ENCODE measurements at places on chromosomes 5 and 9.
A peak's percentile ranks its signal among the peaks of the same experiment; 100 is the strongest.

DNA sequence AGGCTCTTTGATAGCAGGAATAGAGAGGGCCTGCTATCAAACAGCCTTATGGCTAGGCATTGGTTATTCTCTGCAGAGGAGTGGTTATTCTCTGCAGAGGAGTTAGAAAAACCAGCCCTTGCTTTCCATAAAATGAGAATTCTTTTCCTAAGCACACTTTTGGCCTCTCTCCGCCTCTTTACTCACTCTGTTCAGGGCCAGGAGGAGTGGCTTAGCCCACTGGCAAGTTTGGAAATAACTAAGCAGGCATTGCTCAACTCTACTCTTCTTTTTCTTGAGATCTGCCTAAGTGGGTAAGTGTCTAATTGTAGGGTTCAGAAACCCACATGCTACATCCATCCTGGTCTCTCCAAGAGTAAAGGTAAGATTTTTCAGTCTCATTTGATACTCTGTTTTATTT is 341.7 kb downstream of the KIAA0825 start:
- no peak overlapping the region for H3K4me3 ChIP-seq
- no peaks in the 10 kb centered on the region for H3K4me1 ChIP-seq
- no peak for DNase-seq
- H3K27me3 ChIP-seq, result no peaks in the 10 kb centered on the region
- no peak overlapping the region for H3K27ac ChIP-seq

DNA sequence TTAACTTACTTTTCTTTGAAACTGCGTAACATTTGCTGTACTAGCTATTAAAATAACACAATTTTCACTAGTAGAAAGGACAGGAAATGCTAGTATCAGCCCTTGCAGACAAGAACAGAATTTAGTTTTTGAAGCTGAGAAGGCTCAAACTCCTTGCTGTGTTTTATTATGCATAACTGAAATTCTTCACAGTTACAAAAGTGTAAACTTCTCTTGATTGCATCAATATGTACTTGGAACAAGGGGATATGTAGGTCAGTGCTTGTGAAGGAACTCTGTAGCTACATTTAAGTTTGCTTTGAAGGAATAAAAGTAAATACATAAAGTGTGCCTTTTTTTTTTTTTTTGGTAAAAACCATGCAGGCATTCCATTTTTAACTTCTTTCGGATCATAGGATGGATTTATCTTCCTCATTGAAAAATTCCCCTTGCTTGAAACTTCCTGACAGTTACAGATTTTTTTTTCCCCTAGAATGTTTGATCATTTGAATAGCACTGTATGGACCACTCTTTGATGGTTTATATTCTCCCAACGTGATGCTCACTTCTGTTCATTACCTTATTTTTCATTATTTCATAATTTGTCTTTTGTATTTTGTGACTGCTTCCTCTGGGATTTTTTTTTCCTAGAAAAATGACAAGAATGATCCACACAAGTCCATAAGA is 94.9 kb upstream of the DAB2 start:
- no peaks in the 10 kb centered on the region for H3K36me3 ChIP-seq
- H3K27me3 ChIP-seq, result peaks cover 4% of the 10 kb centered on the region
- H3K4me3 ChIP-seq, result no peak overlapping the region
- no peak for DNase-seq
- no peaks in the 10 kb centered on the region for H3K4me1 ChIP-seq

DNA sequence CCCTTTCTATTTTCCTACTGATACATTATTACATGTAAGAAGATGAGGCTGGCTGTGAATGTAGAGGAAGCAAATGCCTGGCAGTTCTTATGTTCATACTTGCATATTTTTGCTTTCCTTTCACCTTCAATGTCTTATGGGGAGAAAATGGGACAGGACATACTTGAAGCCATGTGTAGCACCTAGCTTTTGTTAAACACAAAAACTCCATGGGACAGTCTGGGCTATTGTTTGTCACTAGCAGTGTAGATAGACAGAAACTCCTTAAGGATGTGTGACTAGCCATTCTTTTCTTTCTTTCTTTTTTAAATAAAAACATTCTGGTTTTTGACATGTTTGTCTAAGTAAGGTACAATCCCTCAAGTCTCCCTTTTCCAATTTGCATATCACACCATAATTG is 122.7 kb downstream of the ARL15 start:
- H3K4me1 ChIP-seq, result no peaks in the 10 kb centered on the region
- H3K27ac ChIP-seq, result no peak overlapping the region
- H3K27me3 ChIP-seq, result no peaks in the 10 kb centered on the region

DNA sequence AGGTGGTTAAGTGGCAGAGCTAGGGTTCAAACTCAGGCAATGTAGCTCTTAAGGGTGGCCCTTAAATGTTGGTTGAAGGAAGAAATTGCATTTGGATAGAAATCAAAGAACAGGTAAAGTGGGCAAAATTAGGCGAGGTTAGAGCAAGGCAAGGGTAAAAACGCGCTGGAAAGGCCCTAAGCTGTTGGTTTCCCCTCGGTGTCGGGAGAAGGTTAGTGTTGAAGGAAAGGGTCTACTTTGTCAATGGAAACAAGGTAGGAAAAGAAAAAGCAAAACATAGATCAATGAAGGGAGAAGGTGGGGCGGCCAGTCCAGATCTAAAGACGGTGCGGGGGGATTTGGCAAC is 431 bp downstream of the FASTKD3 start:
- H3K27me3 ChIP-seq, result no peaks in the 10 kb centered on the region
- peaks cover 72% of the 10 kb centered on the region for H3K4me1 ChIP-seq
- DNase-seq, result no peak
- peak overlapping the region; percentile 94 for H3K27ac ChIP-seq
- H3K4me3 ChIP-seq, result peak overlapping the region; percentile 99

DNA sequence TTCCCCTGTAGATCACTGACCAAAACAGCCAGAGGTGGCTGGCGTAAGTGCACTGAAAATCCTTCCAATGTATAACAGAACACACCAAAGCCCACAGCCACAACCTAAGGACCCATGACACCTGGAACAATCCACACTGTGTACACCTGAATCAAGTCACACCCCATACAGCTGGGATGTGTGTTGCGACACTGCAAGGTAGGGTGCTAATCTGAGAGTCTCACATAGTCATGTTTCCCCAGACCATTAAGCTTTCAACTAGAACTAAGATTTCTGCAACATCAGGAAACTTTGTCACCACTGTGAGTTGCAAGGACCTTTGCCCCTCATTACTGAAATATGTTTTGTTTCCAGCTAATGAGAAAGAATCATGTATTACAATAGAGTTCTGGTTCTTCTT is 59.4 kb downstream of the MED27 start:
- peaks cover 5% of the 10 kb centered on the region for H3K36me3 ChIP-seq
- H3K27me3 ChIP-seq, result no peaks in the 10 kb centered on the region
- H3K27ac ChIP-seq, result no peak overlapping the region

DNA sequence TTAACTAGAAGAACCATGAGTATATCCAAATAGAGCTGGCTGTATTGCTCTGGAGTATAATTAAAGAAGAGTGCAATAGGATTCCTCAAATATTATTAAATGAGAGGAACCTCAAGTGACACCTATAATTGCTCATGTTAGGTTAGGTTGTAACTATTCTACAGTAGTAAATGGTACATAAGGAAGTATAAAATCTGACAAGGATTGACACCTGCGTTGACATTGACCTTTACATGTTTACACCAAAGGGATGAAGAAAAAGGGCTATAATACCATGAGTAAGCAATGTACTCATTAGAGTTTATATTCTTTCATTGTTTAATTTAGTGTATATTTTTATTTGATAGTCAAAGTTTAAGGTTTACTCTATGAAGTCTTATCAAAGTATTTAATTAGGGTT is 48.9 kb downstream of the SLC12A2 start:
- H3K27me3 ChIP-seq, result no peaks in the 10 kb centered on the region
- DNase-seq, result no peak
- peaks cover 39% of the 10 kb centered on the region for H3K36me3 ChIP-seq
- no peaks in the 10 kb centered on the region for H3K4me1 ChIP-seq

GRCh38 chr5:672329-673160 is 20.6 kb downstream of the TPPP start:
- H3K4me1 ChIP-seq, result peaks cover 15% of the 10 kb centered on the region
- peaks cover 8% of the 10 kb centered on the region for H3K27me3 ChIP-seq
- H3K4me3 ChIP-seq, result peak overlapping the region; percentile 32
- peaks cover under 1% of the 10 kb centered on the region for H3K36me3 ChIP-seq

DNA sequence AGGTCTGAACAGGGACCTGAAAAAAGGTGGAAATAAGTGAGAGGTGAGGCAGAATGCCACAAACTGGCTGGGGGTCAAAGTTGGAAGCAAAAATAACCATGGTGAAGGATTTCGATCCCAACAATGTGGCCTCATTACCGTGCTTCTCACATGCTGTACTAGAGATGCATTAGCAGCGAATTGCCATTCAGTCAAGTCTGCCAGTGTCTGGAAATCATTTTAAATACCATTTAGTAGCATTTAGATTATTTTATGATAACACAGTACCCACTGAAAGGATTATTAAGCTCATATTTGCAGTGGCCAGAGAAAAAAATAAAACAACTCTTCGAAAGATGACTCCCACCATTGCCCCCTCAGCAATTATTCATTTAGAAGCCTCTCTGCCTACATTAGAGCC is 294.6 kb upstream of the SLC24A2 start:
- DNase-seq, result no peak
- H3K4me1 ChIP-seq, result no peaks in the 10 kb centered on the region
- no peak overlapping the region for H3K27ac ChIP-seq

GRCh38 chr5:41995193-41995592 is 70.1 kb downstream of the FBXO4 start:
- H3K36me3 ChIP-seq, result no peaks in the 10 kb centered on the region
- H3K4me1 ChIP-seq, result no peaks in the 10 kb centered on the region
- H3K27ac ChIP-seq, result no peak overlapping the region
- H3K4me3 ChIP-seq, result no peak overlapping the region

- no peak overlapping the region for H3K4me3 ChIP-seq
- no peak for DNase-seq
- peaks cover 38% of the 10 kb centered on the region for H3K4me1 ChIP-seq
- H3K36me3 ChIP-seq, result no peaks in the 10 kb centered on the region
- no peaks in the 10 kb centered on the region for H3K27me3 ChIP-seq
These were observed 15.7 kb upstream of the AQP7 start for GRCh38 chr9:33418090-33418489.

GRCh38 chr9:27750566-27750965 is 177.3 kb upstream of the C9orf72 start:
- H3K4me3 ChIP-seq, result no peak overlapping the region
- no peaks in the 10 kb centered on the region for H3K36me3 ChIP-seq
- peaks cover 8% of the 10 kb centered on the region for H3K27me3 ChIP-seq
- no peaks in the 10 kb centered on the region for H3K4me1 ChIP-seq

- no peaks in the 10 kb centered on the region for H3K36me3 ChIP-seq
- no peak overlapping the region for H3K4me3 ChIP-seq
- peaks cover 5% of the 10 kb centered on the region for H3K27me3 ChIP-seq
- no peak for DNase-seq
- H3K4me1 ChIP-seq, result no peaks in the 10 kb centered on the region
- H3K27ac ChIP-seq, result no peak overlapping the region
These were observed 232.3 kb upstream of the TRPM3 start for GRCh38 chr9:71353720-71354119.

DNA sequence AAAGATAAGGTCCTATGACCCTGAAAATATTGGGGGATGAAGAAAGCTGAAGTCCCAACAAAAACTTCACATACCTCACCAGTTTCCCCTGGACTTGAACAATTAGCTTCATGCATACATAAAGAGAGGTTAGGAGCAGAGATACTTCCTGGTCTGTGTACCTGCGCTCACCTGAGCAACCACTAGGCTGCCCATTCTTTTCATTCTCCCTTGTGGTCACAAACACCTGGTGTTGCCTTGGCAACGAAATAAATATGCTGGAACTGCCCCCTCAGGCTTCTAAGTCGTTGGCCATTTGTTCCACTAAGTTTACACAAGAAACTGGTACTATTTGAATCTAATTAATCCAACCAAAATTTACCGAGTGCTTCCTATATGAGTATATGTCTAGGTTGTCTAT is 18.1 kb downstream of the OTP start:
- no peak overlapping the region for H3K4me3 ChIP-seq
- H3K4me1 ChIP-seq, result no peaks in the 10 kb centered on the region
- H3K27ac ChIP-seq, result no peak overlapping the region
- no peaks in the 10 kb centered on the region for H3K36me3 ChIP-seq

DNA sequence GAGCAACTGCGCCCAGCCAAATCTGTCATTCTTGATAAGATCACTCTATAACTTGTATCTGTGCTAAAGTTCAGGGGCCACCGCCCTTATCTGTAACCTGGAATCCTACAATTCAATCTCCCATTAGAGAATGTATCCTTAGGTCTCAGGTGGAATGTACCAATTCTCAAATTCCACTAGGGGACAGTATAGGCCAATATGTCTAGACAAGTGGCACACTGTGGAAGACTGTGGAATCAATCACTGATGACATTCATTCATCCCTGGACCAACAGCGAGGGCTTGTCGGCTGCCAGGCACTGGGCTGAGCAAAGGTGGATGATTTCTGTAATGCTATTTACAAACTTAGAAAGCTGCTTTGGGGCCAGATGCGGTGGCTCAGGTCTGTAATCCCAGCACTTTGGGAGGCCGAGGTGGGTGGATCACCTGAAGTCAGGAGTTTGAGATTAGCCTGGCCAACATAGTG is 28.7 kb upstream of the MEGF9 start:
- no peaks in the 10 kb centered on the region for H3K27me3 ChIP-seq
- H3K4me1 ChIP-seq, result no peaks in the 10 kb centered on the region
- no peak overlapping the region for H3K27ac ChIP-seq
- H3K4me3 ChIP-seq, result no peak overlapping the region
- DNase-seq, result no peak

- H3K27ac ChIP-seq, result no peak overlapping the region
- peaks cover 6% of the 10 kb centered on the region for H3K4me1 ChIP-seq
- H3K4me3 ChIP-seq, result no peak overlapping the region
- no peaks in the 10 kb centered on the region for H3K36me3 ChIP-seq
- H3K27me3 ChIP-seq, result peaks cover 31% of the 10 kb centered on the region
These were observed 2.2 kb downstream of the AIF1L start for GRCh38 chr9:131098391-131099101.

DNA sequence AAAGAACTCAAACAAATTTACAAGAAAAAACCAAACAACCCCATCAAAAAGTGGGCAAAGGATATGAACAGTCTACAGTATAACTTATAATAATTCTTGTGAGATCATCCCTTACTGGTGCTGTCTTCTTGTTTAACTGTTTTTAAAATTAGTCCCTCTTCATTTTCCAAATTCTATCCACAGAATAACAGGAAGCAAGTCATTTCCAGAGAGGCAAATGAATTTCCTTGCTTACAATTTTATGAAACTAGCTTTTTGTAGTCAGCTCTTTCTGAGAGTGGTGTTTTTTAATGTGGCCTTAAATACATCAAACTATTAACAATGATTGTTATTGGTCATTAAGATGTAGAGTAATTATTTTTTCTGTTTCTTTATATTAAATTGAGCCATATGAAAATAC is 40.6 kb downstream of the FAM174A start:
- no peak overlapping the region for H3K27ac ChIP-seq
- H3K36me3 ChIP-seq, result peaks cover 6% of the 10 kb centered on the region
- no peak overlapping the region for H3K4me3 ChIP-seq
- H3K27me3 ChIP-seq, result no peaks in the 10 kb centered on the region
- DNase-seq, result no peak

DNA sequence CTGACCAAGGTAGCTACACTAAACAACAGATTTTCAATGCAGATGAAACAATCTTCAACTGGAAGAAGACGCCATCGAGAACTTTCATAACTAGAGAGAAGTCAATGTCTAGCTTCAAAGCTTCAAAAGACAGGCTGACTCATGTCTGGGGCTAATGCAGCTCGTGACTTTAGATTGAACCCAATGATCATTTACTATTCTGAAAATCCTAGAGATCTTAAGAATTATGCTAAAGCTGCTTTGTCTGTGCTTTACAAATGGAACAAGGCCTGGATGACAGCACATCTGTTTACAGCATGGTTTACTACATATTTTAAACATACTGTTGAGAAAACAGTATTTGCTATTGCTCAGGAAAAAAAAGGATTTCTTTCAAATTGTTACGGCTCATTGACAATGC is 54.9 kb downstream of the RICTOR start:
- H3K27ac ChIP-seq, result no peak overlapping the region
- DNase-seq, result no peak
- H3K4me1 ChIP-seq, result peaks cover 52% of the 10 kb centered on the region
- no peak overlapping the region for H3K4me3 ChIP-seq
- no peaks in the 10 kb centered on the region for H3K27me3 ChIP-seq
